ENCODE measurements at places on chromosomes 7 and 10. TPM values are rescaled to one million over a fixed set of nuclear protein-coding genes. Genes with fewer than 3 reads are reported as not detected.

The MYL7 gene
- total RNA-seq, result not detected

The BEND7 gene
- total RNA-seq, result 7.0 TPM

The SPAM1 gene
- total RNA-seq, result not detected

- no peak for DNase-seq
Measured at GRCh38 chr7:25196132-25196896, 32.0 kb downstream of the NPVF start.

DNA sequence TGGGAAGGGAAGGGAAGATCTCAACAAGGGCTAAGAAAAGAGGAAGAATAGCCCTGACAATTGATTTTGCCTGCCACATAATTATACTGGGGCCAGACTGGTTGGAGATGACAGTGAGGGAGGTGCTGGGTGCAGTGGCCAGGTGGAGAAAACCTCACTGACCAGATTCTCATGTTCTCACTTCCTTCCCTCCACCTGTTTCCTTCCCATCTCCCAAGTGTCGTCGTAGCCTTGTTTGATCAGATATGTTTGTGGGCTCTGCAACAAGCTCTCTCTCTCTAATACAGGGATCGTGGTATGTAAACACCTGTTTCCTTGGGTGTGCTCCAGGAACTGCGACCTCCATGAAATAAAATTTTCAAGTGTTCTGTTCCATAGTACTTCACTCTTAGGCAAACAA is 60.2 kb downstream of the VCL start:
- DNase-seq, result no peak

- peak; percentile 89 for DNase-seq
Measured at GRCh38 chr10:29839826-29840515, 205.2 kb upstream of the SVIL start.

The SPDYE2B gene
- not detected for total RNA-seq

The VOPP1 gene
- total RNA-seq, result 25.4 TPM

The AOAH gene
- 3.2 TPM for total RNA-seq

The SRGN gene
- 22.3 TPM for total RNA-seq

The ZNF853 gene
- 4.6 TPM for total RNA-seq

Data from lower leg skin (tissue), 4 donors.